ENCODE measurements at places on chromosomes 3 and 15.

DNA sequence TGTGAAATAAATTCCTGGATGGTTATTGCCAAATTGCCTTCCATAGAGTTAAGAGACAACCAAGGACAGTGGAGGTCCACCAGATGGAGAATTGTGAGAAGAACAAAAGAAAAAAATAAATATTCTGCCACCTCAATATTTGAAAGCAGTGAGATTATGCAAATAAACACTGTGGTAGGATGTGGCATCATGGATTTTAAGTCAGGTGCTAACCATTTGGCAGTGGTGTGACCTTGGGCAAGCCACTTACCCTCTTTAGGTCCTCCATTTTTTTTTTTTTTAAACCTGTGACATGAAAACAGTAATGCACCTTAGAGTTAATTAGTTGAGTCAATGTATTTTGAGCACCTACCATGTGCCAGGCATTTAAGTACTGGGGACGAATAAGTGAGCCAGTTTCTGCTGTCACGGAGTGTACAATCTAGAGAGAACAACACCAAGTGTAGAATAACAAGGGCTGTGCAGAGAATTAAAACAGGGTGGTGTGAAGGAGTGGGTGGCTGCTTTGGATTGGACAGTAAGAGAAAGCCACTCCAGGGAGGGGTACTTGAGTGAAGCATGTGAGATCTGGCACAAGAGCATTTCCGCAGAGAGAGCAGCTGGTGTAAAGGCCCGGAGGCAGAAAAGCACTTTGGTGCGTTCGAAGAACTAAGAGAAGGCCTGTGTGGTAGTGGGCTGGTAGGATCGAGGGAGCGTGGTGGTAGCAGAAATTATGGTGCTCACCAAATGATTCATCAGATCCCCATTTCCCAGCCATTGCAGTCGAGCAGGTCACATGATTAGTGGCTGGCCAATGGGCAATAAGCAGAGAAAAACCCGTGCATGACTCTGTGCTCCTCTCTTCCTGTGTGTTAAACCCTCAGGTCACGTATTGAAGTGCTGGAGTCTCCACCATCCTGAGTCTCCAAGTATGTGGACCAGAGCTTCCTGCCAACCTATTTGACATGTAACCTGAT lies 39.2 kb downstream of the CCK start:
- DNase-seq: no peak

DNA sequence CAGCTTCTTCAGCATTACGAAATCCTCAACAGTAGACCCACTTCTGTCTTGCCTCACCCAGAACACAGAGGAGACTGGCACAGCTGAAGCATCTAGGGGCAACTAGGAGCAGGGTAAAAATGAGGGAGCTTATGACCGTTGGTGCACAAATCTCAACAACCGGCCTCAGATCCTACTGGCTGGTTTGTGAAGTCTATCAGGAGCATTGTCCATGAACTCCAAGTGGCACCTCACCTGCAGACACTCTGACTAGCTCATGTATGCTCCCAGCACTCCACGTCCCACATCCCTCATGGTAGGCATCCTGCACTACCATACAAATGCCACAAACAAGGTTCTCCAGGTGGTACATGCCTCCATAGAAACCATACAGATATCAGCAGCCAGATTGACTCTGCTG lies 163.1 kb downstream of the TLE3 start:
- no peak for DNase-seq

- DNase-seq: peak; percentile 22
Observed at GRCh38 chr3:142285083-142285517, 59.7 kb upstream of the GK5 start.

- DNase-seq: no peak
Observed at GRCh38 chr3:10382892-10383849, 62.3 kb upstream of the SEC13 start.

DNA sequence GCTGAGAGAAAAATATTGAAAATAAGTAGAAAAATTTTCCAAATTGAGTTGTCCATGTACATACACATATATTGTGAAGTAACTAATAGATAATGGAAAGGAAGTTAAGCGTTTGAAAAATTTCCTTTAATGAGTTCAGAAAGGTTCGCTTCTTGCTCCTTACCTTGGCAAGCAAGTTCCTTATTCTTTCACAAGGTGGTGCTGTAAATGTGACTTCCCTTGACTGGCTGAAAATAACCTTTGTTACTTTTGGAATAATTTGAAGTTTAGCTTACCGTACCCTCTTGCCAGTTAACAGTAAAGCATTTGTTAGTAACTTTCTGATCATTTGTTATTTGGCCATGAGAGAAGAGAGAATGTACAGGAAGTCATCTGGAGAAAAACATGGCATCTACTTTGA lies 41.6 kb downstream of the PYDC2 start:
- DNase-seq: peak; percentile 36

DNA sequence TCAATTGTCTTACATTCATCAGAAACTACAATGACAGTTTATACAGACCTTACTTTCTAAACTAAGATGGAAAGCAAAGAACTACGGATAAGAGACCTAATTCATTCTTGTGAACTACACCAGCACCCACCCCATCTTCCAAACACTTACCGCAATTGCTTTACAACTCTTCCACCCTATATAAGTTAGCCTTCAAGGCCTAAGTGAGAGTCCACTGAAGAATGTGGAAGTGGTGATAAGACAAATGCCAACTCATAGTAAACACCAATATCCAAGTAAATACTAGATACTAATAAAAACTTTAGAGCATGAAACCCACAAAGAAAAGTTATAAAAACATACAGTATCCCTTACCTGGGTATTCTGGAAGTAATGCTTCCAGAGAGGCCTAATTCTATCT lies 13.6 kb downstream of the ARF4 start:
- DNase-seq: no peak

GRCh38 chr15:84023636-84024035 lies 211.9 kb upstream of the GOLGA6L4 start:
- DNase-seq: peak; percentile 21

DNA sequence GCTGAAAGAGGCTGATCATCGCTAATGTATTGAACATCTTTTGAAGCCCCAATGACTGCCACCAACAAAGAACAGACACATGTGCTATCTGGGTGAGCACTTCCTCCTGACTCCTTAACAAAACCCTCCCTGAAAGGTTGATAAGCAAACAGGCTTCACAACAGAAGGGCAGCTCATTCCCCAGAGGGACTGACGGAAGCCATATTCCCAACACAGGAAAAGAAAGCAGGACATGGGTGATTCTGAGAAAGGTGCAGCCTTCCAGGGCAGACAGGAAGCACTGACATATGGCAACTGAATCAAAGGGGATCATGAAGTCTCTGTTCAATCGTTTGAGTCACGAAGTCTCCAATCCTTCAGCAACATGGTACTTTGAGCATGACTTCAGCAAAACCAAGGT lies 929.0 kb downstream of the MCTP2 start:
- no peak for DNase-seq

DNA sequence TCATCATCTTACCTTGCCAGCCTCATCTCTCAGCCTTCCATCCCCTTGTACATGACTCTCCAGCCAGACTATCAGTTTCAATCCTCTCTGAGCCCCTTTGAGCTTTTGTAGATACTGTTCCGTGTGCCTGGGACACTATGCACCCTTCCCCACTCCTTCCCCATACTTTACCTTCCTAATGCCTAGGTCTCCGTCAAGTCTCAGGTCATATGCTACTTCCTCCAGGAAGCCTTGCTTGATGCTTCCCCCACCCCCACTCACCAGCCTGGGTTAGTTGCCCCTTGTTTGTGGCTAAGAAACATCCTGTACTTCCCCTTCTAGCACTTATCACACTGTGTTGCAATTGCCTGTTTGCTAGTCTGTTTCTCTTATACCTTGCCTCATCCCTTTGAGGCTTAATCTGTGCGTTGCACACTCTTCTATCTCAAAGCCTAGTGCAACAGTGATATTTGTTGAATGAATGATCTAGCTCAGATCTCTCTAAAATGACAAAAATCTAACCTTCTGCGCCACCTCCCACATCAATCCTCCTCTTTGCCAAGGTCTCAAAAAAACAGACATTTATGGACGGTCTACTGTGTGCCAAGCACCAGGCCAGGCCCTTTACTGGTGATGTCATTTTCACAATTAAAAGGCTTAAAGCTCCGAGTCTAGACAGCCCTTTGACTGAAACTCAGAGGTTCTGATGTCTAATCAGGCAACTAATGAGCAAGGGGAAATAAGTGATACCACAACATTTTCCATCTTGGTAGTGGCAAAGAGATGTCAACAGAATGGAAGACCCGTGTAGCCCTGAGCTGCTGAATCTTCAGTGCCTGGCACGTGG lies 6.5 kb upstream of the USP3 start:
- no peak for DNase-seq

- DNase-seq: no peak
Observed at GRCh38 chr15:39363761-39364586, 216.9 kb upstream of the THBS1 start.

DNA sequence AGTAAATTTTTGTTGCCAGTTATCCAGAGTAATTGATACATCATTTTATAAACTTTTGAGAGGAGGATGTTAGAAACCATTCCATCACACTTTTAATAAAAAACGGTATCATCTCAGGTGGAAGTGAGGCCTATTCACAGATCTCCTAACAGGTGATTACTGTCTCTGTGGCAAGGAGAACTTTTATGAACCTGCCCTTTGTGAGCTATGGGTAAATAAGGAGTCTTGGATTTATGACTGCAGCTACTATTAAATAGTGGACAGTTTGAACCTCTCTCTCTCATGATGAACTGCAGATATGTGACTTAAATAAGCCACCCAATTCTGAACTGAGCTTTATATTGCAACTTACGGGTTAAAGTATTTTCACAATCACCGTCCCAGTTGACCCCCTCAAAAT lies 45.7 kb downstream of the ZFAND6 start:
- DNase-seq: no peak

GRCh38 chr15:71349736-71350526 lies 234.7 kb downstream of the THSD4 start:
- peak; percentile 22 for DNase-seq

DNA sequence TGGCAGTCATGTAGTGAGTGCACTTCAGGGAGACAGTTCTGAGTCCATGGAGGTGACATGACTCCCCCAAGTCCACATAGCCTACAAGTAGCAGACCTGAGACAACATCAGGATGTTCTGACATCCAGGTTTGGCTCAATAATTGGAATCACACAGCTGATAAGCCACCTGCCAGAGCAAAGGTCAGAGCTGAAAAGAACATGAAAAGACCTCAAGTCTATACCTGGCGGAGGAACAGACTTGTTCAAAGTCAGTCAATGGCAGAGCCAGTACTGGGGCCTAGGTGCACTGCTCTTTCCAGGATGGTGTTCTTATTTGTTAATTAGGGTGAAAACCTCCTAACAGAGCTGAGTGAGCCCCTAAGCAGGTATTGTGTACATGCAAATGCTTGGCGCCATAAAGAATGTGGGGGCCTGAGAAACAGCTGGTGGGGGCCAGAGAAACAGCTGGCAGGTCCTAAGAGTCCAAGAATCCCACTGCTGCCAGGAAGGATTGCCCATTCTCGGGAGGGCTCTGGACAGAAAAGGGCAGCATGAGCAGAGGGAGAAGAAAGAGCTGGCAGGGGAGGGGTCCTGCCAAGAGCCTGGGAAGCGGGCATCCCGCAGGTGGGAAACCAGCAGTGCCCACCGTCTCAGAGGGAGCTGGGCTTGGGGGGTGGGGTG lies 17.1 kb downstream of the MASP1 start:
- no peak for DNase-seq

DNA sequence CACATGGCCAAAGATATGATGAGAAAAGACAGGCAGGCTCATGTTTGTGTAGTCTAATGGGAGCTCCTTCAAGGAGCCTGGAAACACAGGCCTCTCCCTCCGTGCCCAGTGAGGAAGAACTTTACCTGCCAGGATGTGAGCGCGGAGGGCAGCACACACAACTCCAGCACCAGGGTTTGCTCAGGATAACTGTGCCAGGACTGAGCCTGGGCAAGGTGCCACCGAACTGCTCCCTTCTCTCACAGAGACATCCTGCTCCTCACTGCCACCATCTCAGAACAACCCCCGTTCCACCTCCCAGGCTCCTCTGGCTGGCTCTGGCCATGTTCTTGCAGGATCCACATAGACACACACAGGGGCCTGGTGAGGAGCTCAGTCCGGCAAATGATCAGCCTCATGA lies 87.4 kb downstream of the NUP210 start:
- peak; percentile 8 for DNase-seq

GRCh38 chr15:80052597-80053304 lies 6.7 kb upstream of the ZFAND6 start:
- DNase-seq: no peak

- DNase-seq: no peak
Observed at GRCh38 chr3:141625506-141625905, 112.6 kb upstream of the RNF7 start.

DNA sequence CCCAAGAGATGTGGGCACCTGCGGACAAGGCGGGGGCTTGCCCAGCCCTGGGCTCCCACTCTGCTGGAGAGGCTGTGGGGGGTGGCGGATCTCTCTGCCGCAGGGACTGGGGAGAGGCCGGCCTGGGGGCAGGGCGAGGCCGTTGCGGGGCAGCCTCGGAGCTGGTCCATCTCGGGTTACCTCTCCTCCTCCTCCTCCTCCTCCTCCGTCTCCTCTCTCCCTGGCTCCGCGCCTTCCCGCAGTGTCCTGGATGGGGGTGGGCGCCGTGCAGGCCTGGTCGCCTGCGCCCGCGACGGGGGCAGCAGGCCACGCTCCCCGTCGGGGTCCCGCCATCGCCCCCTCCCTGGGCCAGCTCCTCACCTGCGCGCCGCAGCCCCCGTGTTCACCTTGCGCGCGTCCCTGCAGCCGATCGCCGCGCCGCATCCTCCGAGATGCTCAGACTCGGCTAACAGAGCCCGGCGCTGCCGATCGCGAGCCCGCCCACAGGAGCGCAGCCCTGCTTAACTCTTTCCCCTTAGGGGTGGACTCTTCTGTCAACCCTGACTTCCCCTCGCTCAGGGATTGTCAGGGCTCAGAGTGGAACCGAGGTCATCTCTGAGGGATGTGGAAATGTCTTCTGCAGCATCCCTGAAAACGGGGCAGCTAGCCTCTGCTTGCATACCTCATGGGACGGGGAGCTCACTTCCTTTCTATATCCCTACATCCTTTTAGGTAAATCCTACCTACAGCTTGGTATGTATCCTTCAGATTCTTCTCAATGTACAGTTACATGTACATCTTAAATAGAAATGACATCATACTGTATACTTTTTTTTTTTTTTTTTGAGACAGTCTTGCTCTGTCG lies at the start of gene PRRT3:
Gene PRRT3, minus strand, starts transcription at position 447 of the 844 bp plus-strand sequence. CDS start 2,293 bp downstream, outside the sequence.
- peak; percentile 71 for DNase-seq

Data from NCI-H69 (cell line).